ENCODE measurements at places on chromosomes 1 and 21. TPM values are rescaled to one million over a fixed set of nuclear protein-coding genes. Genes with fewer than 3 reads are reported as not detected.

TNN gene
- not detected for total RNA-seq

PTGS2 gene
- total RNA-seq, result 1.3 TPM

- DNase-seq, result peak; percentile 14
These were observed 20.4 kb downstream of the PRPF38A start for GRCh38 chr1:52424813-52425212.

DNA sequence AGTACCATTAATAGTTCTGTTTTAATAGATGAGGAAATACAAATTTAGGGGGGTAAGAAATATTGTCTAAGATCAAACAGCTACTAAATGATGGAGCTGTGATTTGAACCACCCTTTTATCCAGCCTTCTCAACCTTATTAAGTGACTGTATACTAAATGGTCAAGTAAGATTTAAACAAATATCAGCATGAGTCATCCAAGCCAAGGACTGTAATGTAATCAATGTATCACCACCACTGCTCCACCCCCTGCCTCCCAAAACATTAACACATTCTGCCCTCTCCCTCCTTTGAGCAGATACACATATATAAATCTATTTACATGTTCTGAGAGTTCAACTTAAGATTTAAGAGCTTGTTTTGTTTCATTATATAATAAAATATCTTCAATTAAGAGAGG lies 58.9 kb downstream of the LRRC40 start:
- peak; percentile 36 for DNase-seq

RBM11 gene
- total RNA-seq, result 0.17 TPM

TFAP2E gene
- 0.26 TPM for total RNA-seq

DHDDS gene
- total RNA-seq, result 28.5 TPM

DNA sequence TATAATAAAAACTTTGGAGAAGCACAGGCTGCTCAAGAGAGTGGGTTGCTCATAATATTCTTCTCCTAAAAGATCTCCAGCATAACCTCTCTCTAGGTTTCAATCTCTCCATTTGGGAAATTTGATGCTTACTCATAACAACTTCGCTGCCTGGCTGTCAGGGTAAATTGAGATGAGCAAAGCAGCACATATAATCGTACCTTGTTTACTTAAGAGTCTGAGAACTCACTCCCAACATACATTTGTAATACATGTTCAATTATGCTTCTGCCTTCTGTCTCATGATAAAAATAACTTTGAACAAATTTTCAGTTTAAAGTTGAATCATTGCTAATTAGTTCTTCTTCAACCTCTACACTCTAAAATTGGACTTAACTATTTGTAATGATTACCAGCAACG lies 68.9 kb downstream of the DUSP10 start:
- DNase-seq, result no peak

GRCh38 chr1:20834780-20835179 lies 47.7 kb upstream of the HP1BP3 start:
- DNase-seq, result no peak

- DNase-seq, result peak; percentile 30
These were observed 1.1 kb upstream of the GADD45A start for GRCh38 chr1:67683766-67684525.

All from fibroblast of lung (primary cell).